ENCODE measurements at places on chromosomes 5 and 9.

DNA sequence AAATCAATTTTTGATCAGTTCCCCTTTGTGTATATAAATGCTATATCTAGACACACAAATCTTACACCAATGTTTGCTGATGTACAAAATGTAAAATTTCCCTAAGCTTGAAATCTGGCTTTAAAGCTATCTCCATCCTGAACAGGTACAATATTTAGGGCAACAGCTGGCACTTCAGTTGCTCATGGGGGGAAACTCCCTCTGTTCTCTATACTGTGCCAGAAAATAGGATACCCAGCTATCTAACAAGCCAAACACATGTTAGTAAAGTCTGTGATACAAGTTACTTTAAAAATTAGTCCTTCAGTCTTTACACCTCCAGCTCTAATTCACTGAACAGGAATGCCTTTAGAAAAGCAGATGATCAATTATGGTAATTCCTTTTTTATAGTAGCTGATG lies 191.8 kb downstream of the SLF1 start:
- no peak for DNase-seq

DNA sequence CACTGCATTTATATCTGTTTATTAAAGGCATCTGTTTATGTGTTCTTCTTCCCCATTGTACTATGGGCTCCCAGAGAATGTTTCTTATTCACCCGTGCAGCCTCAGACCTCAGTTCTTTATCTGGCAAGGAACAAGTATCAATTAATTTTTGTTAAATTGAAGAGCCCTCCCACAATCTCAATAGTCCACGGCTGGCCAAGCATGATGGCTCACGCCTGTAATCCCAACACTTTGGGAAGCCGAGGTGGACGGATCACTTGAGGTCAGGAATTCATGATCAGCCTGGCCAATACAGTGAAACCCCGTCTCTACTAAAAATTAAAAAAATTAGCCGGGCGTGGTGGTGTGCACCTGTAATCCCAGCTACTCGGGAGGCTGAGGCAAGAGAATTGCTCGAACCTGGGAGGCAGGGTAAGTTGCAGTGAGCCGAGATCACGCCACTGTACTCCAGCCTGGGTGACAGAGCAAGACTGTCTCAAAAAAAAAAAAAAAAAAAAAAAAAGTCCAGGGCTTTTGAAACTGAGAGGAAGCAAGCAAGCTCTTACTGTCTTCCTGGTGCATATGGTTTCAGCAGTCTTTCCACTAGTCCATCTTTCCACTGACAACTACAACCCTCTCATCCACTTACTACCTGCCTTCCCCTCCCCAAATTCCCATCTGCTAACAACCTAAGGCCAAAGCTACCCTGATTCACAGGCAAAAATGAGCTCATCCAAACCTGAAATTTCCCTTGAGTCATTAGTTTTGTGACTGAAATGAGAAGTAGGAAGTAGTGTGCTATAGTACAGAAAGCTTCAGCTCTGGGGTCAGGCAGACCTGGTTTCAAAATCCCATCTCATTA lies 2.3 kb upstream of the HK3 start:
- DNase-seq = no peak

DNA sequence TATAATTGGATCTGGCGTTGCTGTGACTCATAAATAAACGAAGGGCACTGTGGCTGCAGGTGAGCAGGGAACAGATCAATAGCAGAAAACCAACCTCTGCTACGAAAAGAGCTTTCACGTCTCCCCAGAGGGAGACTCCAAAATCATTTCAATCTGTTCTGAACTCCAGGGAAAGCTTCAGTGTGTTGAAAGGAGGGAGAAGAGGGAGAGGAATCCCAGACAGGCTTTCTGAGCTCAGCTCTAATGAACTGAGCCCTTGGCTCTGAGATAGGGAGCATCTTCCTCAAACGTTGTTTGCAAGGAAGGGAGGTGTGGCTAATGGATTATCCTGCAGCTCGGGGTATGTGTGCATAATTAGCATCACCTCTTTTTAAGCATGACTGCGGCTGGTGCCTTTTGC lies 288.0 kb upstream of the IRX4 start:
- no peak for DNase-seq

DNA sequence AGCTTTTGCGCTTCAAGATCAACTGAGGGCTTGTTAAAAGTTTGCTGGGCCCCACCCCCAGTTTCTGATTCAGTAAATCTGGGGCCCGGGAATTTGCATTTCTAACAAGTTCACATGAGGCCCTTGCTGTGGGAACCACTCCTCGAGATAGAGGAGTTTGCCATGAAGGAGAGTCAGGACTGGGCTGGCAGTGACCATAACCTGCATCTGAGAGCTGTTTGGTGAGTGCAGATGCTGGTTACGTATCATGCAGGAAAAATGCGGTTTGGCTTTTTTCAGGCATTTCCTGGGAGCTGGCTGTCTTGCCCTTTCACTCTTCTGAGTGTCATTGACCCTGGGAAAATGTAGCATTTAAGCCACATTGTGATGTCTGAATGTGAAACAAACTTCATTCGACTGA lies 9.4 kb upstream of the ANGPTL2 start:
- no peak for DNase-seq

GRCh38 chr9:117073539-117074341 lies 341.1 kb downstream of the ASTN2 start:
- DNase-seq = no peak

DNA sequence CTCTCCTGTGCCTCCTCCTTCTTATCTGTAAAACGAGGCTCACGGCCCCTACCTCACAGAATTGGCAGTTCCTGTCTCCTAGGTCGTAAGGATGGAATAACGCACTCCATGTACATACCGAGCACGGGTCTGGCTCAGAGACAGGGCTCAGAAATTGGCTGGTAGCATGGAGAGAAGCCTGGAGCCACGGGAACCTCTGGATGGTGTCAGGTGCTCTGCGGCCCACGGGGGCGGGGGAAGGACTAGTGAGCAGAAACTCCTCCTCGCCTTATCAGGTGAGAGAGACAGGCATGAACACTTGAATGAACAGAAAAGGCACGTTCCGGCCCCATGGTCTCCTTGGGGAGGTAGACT lies 15.4 kb upstream of the C5orf47 start:
- DNase-seq = no peak

- DNase-seq = no peak
These were observed 47.8 kb downstream of the PDE4D start for GRCh38 chr5:59845730-59846129.

GRCh38 chr9:98791608-98792490 lies 4.5 kb downstream of the ANKS6 start:
- DNase-seq = no peak
